ENCODE measurements at places on chromosomes 5 and 9. TPM values are rescaled to one million over a fixed set of nuclear protein-coding genes. Genes with fewer than 3 reads are reported as not detected.

DNA sequence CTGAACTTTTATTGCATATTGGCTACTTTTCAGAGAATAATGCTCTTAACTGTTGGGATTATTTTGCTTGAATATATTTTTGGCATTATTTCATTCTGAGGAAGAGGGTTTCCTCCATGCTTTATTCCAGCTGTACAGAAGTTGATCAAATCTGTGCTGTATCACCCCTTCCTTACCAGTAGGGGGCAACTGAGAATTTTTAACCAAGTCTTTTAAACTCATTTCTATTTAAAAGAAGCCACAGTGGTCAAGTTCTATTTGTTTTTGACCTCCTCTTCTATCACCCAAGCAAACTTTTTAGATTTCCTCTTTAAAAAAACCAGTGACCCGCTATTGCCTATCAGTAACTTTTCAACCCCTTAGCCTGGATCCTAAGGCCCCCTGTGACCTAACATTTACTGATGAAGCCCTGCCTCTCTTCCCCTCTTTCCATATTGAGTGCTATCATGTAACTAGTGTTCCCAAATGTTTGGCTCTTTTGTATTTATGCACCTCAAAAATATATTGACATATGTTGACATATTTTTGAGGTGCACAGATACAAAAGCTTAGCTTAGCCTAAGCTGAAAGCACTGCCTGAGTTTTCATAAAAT is 80.6 kb downstream of the FBXO4 start:
- DNase-seq = no peak

DNA sequence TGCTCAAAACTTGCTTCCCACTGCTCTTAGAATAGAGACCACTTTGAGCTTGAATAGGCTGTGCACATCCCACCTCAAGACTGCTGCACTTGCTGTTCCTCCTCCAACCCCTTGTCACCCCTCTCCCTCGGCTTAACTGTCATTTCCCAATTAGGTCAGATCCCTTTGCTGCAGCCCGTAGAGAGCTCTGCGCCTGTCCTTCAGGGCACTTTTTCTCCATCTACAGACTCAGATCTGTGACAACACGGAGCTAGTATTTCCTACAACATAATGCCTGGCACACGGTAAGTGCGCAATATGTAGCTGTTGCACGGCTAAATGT is 485 bp upstream of the HABP4 start:
- no peak for DNase-seq

DNA sequence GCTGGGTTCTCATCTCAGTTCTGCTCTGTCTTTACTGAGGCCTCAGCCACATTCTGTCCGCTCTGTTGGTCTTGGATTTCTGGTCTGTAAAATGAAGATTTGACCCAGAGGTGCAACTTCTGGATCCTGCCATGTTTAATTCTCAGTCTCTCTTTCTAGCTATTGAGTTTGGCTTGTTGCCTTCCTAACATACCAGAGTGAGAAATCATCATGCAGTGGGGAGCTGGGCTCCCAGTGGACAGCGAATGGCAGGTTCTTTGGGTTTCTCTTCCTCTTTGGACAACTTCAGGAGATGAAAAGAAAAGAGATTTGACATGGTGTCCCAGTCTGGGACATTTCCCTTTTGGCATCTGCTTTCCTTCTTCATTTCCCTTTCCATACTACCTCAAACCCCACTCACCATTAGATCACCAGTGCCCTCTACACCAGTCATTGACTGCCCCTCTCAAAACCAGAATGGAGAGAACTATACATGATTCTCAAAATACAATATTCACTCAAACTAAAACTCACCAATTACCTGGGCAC is 334.7 kb downstream of the ACTL7B start:
- no peak for DNase-seq

DNA sequence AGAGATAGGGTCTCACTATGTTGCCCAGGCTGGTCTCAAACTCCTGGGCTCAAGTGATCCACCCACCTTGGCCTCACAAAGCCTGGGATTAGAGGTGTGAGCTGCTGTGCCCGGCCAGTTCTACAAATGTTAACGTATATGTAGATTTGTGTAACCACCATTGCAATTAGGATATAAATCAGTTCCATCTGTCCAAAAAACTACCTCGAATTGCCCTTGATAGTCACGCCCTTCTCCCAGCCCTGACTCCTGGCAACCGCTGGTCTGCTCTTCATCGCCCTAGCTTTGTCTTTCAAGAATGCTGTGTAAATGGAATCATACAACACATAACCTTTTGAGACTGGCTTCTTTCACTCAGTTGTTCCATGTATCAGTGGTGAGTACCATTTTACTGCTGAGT is 46.1 kb upstream of the PPARGC1B start:
- no peak for DNase-seq

Gene OLFM1
- 23.3 TPM for total RNA-seq

Gene ISL1
- total RNA-seq = 9.8 TPM

- no peak for DNase-seq
These were observed 56.4 kb upstream of the GOLPH3 start for GRCh38 chr5:32230356-32231099.

Gene ATOSB
- 12.2 TPM for total RNA-seq

GRCh38 chr5:109318455-109319108 is 91.2 kb downstream of the PJA2 start:
- no peak for DNase-seq

Gene GHR
- 0.27 TPM for total RNA-seq

Gene GABRA1
- total RNA-seq = not detected

DNA sequence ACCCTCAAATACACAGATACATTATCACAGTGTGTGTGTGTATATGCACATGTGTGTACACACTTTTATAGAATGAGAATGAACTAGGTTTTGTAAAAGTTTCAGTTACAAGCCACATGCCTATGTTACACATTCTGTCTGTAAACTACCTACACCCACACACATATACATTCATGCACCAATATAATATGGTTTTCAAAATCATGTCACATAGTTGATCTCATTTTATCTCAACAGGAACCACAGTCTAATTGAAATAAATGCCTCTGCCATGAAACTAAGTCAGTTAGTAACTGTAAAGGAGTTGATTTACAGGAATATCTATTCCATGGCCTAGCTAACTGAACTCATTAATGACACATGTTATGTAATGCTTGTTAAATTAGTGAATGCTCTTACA is 646.6 kb downstream of the PDE4D start:
- no peak for DNase-seq

- DNase-seq = no peak
These were observed 10.8 kb upstream of the KIF27 start for GRCh38 chr9:83932011-83932410.

Gene PCAT7
- 8.6 TPM for total RNA-seq

DNA sequence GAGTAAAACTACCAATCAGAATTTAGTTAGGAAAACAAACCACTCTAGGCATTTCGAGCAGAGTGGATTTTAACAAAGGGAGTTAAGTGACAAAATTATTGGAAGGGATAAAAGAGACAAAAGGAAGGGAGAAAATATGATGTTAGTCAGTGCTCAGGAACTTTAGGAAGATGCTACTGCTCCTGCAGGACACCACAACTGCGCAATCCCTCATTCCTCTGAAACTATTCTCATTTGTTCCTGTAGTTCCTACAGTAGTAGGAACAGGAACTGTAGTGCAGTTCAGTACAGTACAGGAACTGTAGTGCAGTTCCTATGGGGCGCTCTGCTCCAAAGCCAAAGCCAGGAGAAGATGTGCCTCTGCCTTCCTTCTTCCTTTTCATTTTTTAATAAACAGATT is 29.9 kb upstream of the MEGF10 start:
- DNase-seq = no peak

Gene PCDHA1
- 0.07 TPM for total RNA-seq

Gene MGAT4B
- 120 TPM for total RNA-seq

Gene SLC45A2
- total RNA-seq = 0.36 TPM

Gene SLC36A3
- not detected for total RNA-seq

GRCh38 chr5:144202726-144203125 is 32.1 kb downstream of the KCTD16 start:
- DNase-seq = no peak

Gene RNF183
- total RNA-seq = not detected

DNA sequence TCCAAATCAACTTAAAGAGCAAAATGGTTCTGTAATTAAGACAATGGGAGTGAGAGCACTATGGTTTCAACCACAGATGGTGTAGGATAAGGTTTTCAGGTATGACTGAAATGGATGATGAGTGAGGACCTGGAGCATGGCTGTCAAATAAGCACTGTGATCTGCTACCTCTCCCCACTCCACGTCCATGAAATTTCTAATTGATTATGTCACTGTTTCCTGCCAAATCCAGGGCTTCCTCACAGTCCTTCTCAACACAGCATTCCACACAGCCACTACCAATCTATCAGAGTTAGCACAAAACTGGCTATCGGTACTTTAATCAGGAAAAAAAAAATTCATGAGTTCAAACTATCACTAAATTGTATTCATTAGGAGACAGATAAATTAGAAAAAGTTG is 420.4 kb upstream of the WWC1 start:
- no peak for DNase-seq

Gene SLC6A19
- not detected for total RNA-seq

DNA sequence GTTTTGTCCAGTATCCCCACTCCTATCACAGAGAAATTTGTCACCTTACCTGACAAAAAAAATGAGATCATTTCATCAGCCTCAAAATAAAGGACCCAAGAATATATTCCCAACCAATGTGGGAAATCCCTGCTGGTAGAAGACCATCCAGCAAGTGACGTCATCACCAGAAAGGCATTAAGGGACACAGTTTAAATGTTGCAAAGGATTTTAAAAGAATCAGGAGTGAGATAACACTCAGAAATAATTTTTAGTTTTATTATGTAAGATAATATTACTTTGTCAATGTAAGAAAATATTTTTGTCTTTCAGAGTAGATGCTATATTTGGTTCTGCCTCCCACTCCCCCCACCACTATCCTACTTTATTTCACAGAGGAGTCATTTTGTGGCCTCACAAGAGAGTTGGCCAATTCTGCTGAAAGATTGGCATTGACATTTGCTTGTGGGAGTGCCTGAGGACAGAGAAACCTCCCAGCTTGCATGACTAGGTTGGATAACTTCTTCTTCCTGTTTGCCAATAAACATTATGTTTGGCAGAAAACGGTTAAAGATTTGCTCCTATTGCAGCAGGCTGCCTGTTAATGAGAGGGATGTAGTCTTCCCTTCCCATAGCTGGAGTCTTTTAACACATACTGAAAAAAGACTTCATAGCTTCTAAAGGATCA is 288.6 kb upstream of the DAB2 start:
- DNase-seq = no peak

Gene OTP
- 3.1 TPM for total RNA-seq

DNA sequence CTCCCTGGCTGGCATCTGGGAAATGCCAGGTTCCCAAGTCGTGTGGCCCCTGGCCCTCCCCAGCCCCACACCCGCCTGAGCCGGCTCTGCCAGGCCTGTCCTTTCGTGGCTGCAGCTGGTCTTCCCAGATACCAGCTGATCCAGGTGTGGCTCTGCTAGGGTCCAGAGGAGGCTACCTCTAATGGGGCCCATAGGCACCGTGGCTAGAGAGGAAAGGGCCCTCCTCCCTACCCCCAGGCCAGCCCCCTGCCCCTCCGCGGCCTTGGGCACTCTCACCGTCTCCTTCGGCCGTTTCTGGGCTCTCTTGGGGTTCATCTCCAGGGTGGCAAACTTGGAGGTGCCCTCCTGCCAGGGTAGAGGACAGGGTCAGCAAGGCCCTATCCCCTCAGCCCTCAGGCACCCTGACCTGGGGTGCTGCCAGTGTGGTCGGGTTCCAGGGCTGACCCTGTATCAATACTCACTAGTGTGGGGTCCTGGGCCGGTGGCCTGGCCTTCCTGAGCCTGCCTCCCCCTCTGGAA is 17.0 kb downstream of the RALGDS start:
- no peak for DNase-seq

Gene KCNN2
- total RNA-seq = 2.7 TPM

Gene PCDH12
- total RNA-seq = 0.25 TPM

Gene CCL27
- 0.86 TPM for total RNA-seq
